Central memory CD4-positive, alpha-beta T cell (primary cell): ENCODE measurements at places on chromosomes 4 and X.
A peak's percentile ranks its signal among the peaks of the same experiment; 100 is the strongest.

DNA sequence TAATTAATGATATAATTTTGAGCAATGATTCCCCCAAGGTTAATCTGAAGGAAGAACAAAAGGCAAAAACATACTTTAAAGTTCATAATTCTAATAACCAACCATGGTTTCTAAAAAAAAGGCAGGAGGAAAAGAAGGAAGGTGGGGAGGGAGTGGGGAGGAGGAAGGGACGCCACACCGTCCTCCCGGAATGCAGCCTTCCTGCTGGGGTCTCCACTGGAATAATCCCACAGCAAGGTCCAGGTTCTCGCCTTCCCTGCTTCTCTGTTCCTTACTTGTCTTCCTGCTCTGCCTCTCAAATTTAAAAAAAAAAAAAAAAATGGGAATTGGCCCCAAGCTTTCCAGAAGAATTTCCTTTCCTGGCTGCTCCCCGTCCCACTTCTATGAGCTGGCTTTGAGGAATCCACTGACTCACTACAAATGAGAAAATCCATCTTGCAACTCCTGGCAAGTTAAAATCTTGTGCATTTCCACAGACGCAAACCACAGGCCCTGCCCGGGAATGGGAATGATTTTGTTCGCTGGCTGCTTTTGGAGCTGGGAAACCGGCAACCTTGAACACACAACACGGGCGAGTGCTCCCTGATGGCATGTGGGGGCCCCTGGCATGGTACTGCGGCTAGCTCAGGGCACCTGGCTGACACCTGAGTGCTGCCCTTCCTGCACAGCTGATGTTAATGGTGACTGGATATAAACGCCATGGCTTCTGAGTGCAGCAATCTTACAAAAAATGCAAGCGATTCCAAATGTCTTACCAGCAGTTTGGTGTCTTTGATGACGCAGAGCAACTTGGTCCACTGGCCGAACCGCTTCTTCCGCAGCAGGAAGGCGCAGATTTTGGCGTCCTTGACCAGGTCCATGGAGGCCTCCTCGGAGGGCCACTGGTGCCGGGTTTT, 97.0 kb downstream of the AFAP1 start:
- DNase-seq, result no peak

DNA sequence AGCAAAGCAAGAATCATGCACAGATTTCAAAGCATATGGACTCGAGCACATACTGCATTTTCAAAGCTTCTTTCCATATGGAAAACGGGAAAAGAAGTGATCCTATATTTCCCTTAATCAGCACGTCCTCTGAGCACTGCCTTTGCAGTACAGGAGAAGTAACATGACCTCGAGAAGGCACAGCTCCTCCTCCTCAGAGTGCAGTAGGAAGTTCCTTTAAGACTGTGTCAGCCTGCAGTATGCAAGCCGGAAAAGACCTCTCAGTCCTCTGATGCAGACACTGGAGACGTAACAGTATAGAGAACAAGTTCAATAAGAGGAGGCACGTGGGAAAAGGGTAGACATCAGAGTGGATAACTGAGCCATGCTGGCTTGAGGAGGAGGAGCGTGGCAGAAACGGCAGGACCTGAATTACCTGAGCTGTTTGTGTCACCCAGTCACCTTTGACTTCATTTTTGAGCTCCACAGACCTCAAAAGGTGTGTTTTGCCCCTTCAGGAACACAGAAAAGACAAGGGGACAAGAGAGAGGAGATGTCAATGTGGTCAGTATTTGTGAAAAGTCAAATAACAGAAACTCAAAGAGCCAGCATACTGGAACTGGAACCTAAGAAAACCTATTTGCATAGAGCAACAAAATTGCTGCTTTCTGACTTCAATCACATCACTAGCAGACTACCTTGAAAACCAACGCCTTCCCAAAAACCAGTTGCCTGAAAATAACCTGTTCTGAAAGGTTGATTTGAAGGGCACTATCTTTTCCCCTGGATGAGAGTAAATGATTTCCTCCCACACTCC, 20.8 kb downstream of the IRF2 start:
- peak; percentile 65 for DNase-seq

- DNase-seq, result no peak
These were observed 180.7 kb upstream of the PGRMC2 start for GRCh38 chr4:128468123-128468989.

GRCh38 chr4:185672151-185672550, 136.8 kb upstream of the PDLIM3 start:
- no peak for DNase-seq

GRCh38 chr4:53015681-53016080, 153.6 kb downstream of the RASL11B start:
- DNase-seq, result no peak

- peak; percentile 73 for DNase-seq
These were observed 5.9 kb downstream of the TIMM17B start for GRCh38 chrX:48891402-48892288.

GRCh38 chrX:9204560-9204959, 170.6 kb upstream of the FAM9B start:
- DNase-seq, result no peak

GRCh38 chr4:142549248-142549647, 296.9 kb downstream of the INPP4B start:
- no peak for DNase-seq

- DNase-seq, result no peak
These were observed 126.3 kb downstream of the AASDH start for GRCh38 chr4:56261027-56261426.

GRCh38 chr4:123819362-123820035, 422.9 kb downstream of the SPRY1 start:
- DNase-seq, result no peak

- DNase-seq, result no peak
These were observed 121.7 kb upstream of the DIPK2B start for GRCh38 chrX:45322382-45322781.

- no peak for DNase-seq
These were observed 40.2 kb upstream of the EPGN start for GRCh38 chr4:74267998-74268606.

DNA sequence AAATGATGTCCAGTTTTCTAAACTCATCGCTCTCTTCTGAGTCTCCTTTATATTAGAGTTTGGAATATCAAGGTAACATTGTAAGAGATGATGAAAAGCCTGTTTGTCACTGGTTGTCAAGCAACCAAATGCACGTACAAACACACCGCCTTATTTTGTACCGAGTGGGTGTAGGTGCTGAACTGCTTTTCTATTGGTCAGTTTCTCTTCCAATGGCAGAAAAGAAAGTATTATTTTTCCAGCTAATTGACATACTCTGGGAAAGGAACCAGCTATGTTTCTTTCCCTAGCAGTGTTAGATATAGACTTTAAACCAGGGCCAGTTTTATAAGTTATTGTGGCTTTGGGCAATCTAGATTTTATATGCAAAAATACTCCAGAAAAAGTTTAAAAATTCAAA, 6.6 kb upstream of the PPM1K start:
- no peak for DNase-seq

GRCh38 chr4:169492436-169493163, 119.8 kb downstream of the NEK1 start:
- peak; percentile 17 for DNase-seq

DNA sequence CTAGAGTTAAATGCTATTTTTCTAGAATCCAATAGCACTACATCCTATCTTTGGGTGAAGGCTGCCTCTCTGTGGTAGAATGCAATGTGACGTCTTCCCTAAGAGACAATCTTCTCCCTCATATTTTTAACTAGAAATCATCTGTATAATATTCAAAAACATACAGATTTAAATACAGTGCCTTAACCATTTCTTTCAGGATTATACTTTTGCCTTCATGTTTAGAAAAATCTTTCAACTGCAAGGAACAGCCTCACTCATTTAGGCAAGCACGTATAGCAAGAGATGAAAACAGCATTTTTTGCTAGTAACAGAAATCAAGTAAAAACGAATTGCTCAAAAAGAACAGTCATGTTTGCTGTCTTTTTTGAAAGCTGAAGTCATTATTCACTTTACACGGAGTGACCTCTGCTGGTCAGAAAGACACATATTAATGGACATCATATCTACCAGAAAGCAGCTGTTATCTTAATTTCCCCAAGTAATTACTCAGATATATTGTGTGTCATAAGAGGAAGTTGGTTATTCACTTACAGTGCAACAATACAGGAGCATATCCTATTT, 422.3 kb downstream of the STPG2 start:
- DNase-seq, result no peak

- no peak for DNase-seq
These were observed 138.0 kb downstream of the SHOX start for GRCh38 chrX:768596-768995.

DNA sequence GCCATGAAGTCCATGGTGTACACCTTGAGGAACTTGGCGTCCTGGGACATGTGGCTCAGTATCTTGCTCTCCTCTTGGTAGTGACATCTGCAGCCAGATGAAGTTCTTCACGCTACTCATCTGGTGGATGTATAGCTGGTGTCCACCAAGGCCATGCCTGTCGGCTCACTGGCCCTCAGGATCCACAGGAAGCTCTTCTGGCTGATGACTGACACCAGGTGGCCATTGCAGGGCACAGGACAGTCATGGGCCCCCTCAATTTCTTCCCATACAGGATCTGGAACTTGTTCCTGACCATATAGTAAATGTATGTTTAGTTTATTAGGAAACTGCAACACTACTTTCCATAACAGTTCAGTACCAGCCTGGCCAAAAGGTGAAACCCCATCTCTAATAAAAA, 10.3 kb upstream of the CLCN5 start:
- no peak for DNase-seq

GRCh38 chr4:123599061-123599919, 202.7 kb downstream of the SPRY1 start:
- no peak for DNase-seq

- DNase-seq, result no peak
These were observed 164.6 kb downstream of the BANK1 start for GRCh38 chr4:101954975-101955678.

GRCh38 chr4:8644966-8645752, 52.6 kb downstream of the CPZ start:
- no peak for DNase-seq

GRCh38 chr4:24856586-24856985, 56.3 kb downstream of the CCDC149 start:
- no peak for DNase-seq

DNA sequence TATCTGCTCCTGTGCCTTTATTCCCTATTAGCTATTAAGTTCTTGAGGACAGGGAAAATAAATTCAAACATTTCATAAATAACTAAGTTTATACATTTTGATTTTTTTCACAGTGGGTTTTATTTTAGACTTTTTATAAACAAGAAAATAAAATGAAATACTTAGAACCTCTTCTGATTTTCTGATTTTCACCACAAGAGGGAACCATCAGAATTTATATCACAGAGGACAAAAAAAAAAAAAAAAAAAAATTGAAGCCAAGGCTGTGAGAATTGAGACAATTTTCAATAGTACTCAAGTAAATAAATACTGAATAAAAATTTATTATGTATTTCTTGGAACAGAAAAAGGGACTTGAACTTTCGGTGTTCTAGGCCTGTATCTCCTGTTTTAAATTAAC, 288.1 kb downstream of the SH3BGRL start:
- DNase-seq, result no peak

- DNase-seq, result no peak
These were observed 75.8 kb downstream of the FAM53A start for GRCh38 chr4:1608196-1608820.

GRCh38 chr4:61473306-61473705, 273.2 kb downstream of the ADGRL3 start:
- DNase-seq, result no peak

GRCh38 chrX:69280933-69281332, 115.7 kb upstream of the PJA1 start:
- DNase-seq, result no peak

- no peak for DNase-seq
These were observed 45.0 kb downstream of the TET2 start for GRCh38 chr4:105191621-105192210.

DNA sequence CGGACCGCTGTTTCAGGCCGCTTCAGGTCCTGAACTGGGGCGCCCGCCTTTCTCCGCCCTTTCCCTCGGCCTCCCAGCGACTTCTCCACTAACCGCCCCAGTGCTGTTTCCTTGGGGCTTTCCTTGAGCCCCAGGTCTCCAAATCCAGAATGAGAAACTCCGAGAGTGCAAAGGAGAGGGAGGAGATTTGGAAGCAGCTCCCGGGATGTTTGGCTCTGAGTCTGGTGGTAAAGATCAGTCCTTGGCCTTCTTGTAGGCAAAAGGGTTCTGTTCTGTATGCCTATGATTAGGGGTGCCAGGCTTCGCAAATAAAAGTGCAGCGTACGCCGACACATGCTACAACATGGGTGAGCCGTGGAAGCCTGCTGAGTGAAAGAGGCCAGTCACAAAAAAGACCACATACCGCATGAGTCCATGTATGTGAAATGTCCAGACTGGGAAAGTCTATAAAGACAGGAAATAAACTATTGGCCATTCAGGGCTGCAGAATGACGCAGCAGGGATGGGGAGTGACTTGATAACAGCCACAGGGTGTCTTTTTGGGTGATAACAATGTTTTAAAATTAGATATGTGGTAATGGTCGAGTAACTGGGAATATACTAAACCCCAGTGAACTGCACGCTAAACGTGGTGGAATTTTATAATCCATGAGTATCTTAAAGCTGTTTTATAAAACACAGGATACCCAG, 99.8 kb downstream of the TRAPPC11 start:
- DNase-seq, result no peak

DNA sequence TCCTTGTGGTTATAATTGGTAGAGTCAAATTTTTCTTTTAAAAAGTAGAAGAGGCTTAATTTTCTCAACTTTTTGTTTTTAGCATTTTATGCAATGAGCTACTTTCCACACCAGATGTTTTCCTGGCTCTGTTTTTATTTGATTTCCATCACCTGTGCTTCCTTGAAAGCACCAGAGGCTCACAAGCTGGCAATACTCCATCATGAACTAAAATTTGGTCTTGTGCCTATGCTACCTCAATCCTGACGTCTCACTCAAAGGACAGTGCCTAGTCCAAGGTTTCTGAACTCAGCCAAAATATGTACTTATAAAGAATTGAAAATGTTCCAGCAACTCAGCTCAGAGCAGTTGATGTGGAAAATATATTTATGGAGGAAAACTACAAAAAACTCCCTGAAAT, 914.0 kb upstream of the PRKX start:
- no peak for DNase-seq

DNA sequence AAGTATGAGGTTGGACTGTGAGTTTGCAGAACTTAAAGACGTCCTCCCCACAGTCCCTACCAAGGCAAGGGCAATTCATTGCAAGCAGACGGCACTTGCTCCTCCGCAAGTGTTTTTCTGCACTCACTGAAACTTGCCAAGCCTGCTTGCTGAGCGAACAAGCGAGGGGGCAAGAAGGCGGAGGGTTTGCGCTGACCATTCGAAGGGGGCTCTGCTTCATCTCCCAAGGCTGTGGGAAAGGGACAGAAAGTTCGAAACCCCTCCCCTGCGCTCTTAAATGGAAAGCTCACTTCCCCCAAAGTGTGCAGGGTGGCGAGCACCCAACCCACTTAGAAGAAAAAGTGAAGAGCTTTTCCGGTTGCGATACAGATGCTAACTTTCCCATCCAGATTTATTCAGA, 1.4 kb downstream of the MID1 start:
- DNase-seq, result no peak

DNA sequence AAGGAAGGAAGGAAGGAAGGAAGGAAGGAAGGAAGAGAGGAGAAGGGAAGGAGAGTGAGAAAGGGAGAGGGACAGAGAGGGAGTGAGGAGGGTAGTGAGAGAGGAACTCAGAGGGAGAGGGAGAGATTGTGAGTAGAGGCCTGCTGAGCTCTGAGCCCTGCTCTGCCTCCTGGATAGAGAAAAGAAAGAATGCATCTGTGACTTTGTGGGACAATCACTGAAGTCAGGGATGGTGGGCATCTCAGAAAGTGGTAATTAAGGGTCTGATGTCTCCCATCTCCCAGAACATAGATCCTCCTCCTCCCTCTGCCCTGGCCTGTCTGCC, 142.9 kb upstream of the BANK1 start:
- DNase-seq, result no peak

- DNase-seq, result no peak
These were observed 146.5 kb downstream of the NDST3 start for GRCh38 chr4:118180776-118181175.
